Right lung (tissue), 10 donors: ENCODE measurements at places on chromosomes 13 and 19. TPM values are rescaled to one million over a fixed set of nuclear protein-coding genes. Genes with fewer than 3 reads are reported as not detected.

VSTM1 gene
- polyA plus RNA-seq = 0.17 TPM

GRCh38 chr13:49560270-49561061 is 24.9 kb downstream of the RCBTB1 start:
- no peak for DNase-seq

GRCh38 chr13:75934889-75935288 is 298.8 kb downstream of the LMO7 start:
- no peak for DNase-seq

KLK1 gene
- 0.92 TPM for polyA plus RNA-seq

RPS16 gene
- 1,344 TPM for polyA plus RNA-seq

- DNase-seq = no peak
These were observed 22.4 kb downstream of the RANBP3 start for GRCh38 chr19:5955636-5955935.

- no peak for DNase-seq
These were observed 35.8 kb downstream of the SMAD9 start for GRCh38 chr13:36884235-36884634.

PRR20D gene
- polyA plus RNA-seq = not detected

PALM gene
- polyA plus RNA-seq = 46.0 TPM

DNA sequence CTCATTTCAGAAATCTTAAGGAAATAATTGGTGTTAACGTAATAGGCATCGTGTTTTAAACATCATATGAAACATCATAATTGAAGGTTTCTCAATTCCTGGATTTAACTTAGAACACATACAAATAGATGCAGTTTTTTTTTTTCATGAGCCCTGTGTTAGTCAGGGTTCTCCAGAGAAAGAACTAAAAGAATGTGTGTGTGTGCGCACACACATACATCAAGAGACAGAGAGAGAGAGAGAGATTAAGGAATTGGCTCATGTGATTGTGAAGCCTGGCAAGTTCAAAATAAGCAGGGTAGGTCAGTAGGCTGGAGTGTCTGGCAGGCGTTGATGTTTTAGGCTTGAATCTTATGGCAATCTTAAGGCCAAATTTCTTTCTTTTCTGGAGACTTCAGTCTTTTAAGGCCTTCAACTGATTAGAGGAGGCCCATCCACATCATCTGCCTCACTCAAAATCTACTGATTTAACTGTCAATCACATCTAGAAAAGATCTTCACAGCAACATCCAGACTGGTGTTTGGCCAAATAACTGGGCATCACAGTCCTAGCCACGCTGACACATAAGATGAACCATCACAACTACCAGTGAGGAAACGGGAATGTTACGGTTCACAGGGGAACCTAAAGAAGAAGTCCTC is 25.2 kb downstream of the SPATA13 start:
- no peak for DNase-seq

- no peak for DNase-seq
These were observed 8.2 kb upstream of the ZNF431 start for GRCh38 chr19:21133633-21134032.

SLC10A2 gene
- 5.9 TPM for polyA plus RNA-seq

IRS2 gene
- polyA plus RNA-seq = 6.8 TPM

GRCh38 chr19:32047788-32048187 is 297.6 kb upstream of the ZNF507 start:
- no peak for DNase-seq

- no peak for DNase-seq
These were observed 19.8 kb downstream of the SLC25A42 start for GRCh38 chr19:19083413-19084178.

DNA sequence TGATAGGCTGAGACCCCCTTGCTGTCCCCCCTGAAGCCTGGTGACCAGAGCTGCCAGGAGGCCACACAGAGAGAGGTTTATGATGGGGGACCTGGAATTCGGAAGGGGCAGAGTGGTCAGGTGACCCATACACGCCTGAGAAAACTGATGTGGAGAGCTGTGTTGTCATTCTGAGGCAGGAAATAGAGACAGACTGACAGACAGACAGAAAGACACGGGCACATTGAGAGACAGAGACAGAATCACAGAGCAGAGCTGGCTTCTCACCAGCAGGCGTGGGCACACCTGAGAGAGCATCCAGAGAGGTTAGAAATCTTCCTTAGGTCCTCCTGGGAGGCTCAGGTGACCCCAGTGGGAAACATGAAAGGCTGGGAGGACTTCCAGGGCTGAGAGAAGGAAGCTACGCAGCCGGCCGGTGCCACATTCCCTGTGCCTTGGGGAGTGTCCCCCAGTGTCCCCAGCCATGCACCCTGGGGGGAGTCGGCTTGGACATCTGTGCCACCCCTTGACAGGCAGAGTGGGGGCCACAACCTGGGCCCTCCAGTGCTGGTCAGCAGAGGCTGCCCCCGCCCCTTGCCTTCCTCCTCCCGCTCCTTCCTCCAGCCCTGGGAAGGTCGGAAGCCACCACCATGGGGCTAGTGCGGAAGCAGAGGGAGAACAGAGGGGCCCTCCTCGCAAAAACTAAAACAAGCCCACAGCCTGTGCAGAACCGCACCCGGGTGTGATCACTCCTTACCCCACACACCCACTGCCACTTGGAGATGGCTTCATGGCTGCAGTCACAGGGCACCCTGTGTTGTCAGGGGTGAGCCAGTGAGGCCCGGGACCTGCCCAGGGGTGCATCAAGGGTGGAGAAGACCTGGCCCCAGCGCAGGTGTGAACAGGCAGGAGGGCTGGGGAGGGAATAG is 2.2 kb downstream of the FFAR1 start:
- no peak for DNase-seq

DNA sequence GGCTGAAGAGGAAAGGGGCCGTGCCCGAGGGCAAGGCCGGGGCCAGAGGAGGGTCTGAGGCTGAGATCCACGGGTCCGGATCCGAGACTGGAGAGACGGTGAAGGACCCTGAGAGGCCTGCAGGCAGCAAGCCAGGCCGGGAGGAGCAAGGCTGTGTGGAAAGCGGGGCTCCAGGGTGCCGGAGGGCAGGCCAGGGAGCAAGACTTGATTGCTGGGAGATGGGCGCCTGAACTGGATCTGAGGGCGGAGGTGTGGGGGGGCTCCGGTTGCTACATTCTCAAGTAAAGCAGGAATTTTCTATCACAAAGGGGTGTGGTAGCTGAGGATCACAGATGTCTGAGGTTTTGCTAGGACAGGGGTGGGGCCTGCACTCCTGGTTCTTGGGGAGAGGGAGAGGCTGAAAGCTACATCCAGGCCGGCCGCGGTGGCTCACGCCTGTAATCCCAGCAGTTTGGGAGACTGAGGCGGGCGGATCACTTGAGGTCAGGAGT is 3.8 kb downstream of the MAMSTR start:
- DNase-seq = no peak

DNA sequence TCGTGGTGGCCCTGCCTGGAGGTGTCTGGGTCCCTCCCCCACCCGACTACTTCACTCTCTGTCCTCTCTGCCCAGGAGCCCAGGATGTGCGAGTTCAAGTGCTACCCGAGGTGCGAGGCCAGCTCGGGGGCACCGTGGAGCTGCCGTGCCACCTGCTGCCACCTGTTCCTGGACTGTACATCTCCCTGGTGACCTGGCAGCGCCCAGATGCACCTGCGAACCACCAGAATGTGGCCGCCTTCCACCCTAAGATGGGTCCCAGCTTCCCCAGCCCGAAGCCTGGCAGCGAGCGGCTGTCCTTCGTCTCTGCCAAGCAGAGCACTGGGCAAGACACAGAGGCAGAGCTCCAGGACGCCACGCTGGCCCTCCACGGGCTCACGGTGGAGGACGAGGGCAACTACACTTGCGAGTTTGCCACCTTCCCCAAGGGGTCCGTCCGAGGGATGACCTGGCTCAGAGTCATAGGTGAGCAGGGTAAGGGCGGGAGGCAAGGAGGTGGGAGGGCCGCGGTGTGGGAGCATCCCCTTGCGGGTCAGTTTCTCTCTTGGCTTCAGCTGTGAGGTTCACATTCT is 19.2 kb downstream of the NECTIN2 start:
- DNase-seq = no peak

DNA sequence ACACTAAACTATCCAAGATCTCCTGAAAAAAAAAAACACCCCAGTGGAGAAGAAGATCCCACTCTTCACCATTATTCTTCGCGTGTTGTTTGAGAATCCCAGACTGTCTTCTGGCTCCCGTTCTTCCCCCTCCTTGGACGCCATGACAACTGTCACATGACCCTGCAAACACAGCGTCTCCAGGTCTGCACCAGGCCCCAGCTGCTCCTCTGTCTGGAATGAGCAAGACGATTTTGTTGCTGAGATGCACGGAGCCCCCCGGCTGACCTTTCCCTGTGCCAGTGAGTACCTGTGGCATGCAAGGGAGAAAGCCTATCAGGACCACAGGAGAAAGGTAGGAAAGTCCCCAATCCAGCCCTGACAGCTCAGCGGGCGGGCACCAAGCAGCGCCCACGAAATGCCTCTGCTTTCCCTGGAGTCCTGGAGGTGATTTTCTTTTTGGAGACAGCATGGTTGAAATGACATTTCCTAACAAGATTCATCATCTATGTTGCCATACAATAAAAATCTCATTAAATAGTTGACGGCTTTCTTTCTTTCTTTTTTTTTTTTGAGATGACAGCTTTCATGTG is at the start of gene CFAP97D2:
Gene CFAP97D2 (plus strand): TSS at position 171 of the 572 bp plus-strand sequence. CDS start 74 bp downstream, at position 245.
- no peak for DNase-seq

DNAAF3 gene
- polyA plus RNA-seq = 8.6 TPM

POSTN gene
- polyA plus RNA-seq = 340 TPM

DNA sequence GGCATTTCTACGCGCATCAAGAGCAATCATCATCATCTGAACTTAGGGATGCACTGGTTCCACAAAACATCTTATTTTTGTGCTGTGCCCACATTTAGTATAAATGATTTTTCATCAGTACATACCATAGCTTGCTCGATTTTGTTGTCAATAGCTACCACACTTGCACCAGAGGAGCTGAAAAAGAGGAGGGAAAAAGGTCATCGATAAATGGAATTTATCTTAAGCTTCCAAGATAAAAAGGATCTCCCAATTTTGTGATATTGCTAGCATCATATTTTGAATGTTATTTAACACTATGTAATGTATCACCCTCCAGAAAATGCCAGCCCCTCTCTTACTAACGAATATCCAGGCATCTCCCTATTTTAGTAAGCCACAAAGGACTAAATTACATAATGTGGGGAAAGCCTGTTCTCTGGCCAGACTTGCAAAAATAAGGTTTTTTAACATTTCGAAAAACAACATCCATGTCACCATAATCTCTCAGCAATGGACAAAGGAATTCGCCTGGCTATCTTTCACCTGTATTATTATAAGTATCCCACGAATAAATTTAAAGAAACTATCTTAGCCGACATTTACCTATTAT is 62.4 kb downstream of the SERP2 start:
- no peak for DNase-seq

GRCh38 chr19:49645995-49646394 is 4.0 kb downstream of the SCAF1 start:
- DNase-seq = no peak

DNA sequence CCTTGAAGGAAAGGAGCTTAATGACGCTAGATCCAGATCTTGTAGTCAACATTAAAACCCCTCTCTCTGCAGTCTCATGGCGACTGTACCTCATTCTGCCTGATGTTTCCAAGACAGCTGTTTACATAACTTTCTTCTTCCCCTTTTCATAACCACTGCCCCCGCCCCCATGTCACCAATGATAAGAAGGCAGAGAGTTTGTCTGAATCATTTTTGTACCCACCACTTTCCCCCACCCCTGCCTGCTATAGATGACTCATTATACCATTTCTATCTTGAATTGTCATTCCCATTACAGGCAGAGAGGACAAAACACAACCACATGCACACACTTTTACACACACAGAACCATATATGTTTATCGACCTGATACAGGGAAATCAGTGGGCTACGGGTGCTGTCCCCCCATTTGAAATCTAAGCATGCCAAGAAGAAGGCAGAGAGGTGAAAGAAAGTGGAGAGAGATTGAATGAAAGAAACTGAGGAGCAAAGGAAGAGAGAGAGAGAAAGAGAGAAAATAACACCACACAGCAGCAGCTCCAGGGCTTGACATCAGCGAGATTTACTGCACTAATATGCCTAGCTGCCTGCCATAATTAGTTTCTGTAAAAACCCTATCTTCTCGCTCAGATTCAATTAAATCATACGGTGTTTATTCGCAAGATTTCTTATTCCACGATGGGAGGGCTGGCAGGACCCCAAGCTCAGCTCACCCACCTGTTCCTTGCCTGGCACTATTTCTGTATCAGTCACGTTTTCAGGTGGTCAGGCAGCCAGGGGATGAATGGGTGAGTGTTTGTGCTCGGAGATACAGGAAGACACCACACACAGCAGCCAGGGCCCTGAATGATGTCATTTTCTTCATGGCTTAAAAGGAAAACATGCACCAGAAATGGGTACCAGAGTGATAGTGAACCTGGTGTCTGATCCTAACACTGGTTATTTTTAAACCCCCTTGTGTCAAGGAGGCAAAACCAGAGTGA is 114.3 kb upstream of the SERP2 start:
- DNase-seq = no peak

DNA sequence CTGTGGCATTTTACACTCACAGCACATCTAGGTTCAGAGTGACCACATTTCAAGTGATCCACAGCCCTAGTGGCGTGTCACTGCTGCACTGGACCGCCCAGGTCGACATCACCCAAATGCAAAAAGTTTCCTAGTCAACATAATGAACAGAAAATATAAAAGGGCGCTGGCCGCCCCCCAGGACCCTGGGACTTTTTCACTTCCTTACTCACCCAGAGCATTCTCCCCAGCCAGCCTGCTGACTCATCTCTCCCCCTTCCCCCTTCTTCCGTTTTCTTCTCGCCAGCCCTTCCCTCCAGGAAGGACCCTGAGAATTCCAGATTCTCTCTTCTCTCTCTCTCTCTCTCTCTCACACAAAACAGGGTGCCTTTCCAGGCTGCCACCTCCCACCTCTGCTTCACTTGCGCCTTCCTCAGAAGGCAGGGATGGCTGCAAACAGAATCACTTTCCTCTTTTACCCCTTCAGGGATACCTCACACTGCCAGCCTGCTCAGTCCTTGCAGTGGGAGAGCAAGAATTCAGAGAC is 21.0 kb upstream of the GRWD1 start:
- no peak for DNase-seq

- DNase-seq = no peak
These were observed 10.2 kb downstream of the KRI1 start for GRCh38 chr19:10555610-10555973.

DNA sequence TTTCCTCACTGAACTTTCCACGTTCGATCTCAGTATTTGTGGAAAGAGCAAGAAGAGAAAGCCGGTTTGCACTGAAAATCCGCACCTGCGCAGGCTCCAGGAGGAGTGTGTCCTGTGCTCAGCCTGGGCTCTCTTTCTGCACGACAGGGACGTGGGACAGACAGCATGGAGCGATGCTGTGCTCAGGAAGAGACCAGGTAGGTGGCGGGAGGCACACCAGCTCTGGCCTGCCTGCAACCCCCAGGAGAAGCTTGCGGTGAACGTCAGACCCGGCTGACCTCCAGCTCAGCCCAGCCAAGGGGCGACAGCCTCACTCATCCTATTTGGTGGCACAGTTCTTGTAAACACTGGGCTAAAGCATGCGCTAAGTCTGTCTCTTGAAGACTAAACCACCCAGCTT is 35.9 kb downstream of the NAXD start:
- DNase-seq = no peak
